ENCODE measurements at places on chromosomes 11 and 22.

- peak; percentile 72 for DNase-seq
Measured at GRCh38 chr11:102757823-102758549, 22.4 kb downstream of the MMP10 start.

- DNase-seq = no peak
Measured at GRCh38 chr11:60305906-60306619, 21.0 kb upstream of the MS4A6E start.

GRCh38 chr22:25054943-25055511 lies 102.5 kb downstream of the KIAA1671 start:
- DNase-seq = no peak

DNA sequence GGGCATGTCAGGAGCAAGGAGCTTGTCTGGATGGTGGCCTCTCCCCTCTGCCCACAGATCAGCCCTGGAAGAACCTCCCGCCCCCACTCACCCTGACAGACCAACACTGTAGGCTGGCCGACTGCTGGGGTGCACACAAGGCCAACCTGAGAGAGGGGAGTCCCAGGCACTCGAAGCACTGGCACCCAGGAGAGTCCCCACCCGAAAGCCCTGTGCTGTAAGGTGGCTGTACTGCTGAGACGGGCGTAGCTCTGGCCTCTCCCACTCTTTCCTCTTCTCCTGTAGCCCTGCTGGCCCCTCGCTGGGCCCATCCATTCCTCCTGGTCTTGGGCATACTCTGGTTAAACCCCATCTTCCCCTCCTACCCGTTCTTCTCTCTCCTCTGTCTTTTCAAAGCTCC lies 39.7 kb downstream of the MYO7A start:
- no peak for DNase-seq

DNA sequence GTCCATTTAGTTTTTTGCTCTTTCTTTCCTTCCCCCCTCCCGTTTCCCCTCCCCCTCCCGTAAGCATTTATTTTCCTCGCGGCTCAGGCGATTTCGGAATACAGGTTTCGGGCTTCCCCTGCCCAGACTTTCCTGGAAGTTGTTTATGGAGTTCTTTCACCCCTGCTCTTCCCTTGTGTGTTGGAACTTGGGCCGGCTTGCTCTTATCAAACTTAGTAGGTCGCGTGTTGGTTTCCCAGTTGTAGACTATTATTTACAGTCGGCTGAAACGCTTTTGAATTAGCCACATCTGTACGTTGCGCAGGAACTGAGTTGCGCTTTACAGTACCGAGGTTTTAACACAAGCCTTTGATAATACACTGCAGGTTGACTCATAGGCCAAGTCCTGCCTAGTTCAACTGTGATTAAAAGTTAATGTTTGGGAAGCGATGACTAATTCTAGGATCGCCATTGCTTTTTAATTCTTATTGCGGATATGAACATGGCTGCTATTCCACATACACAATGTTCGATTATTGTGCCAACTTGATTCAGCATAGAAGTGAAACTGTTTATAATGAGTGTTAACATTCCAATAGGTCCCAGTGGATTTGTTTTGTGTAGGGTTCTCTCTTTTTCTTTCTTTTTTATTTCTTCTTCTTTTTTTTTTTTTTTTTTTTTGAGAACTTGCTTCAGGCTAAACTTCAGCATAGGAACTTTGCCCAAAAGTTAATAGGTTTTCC lies 1.7 kb downstream of the YAP1 start:
- no peak for DNase-seq

DNA sequence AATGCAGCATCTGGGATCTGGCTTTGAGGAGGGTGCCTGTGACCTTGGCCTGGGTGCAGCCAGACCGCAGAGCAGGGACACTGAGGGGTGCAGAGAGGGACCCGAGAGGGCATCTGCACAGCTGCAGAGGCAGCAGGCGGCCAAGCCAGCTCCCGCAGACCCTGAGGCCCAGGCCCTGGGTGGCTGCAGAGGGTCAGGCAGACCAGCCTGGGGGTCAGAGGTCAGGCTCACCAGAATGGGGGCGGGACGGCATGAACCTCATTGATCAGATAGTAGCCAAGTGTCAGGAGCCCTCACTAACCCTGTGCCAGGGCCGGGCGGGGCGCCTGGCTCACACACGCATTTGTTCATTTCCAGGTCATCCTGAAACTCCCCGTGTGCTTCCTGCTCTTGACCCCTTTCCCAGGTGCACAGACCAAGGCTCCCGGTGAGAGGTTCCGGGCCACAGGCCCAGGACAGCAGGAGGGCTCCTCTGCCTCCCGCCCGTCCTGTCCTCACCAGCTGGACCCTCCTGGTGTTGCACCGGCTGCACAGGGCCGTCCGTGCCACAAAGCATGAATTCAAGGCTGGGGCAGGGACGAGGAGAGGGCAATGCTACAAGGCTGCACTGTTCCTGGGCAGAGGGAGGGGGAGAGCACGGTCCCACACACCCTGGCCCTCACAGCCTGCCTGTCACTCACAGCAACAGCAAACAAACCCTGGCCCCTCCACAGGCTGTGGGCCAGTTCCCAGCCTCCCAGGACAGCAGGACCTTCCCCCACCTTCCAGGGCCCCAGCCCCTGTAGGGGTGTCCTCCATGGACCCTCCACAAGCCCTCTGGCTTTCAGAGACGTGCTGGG lies 3.3 kb downstream of the RTN4R start:
- DNase-seq = no peak

DNA sequence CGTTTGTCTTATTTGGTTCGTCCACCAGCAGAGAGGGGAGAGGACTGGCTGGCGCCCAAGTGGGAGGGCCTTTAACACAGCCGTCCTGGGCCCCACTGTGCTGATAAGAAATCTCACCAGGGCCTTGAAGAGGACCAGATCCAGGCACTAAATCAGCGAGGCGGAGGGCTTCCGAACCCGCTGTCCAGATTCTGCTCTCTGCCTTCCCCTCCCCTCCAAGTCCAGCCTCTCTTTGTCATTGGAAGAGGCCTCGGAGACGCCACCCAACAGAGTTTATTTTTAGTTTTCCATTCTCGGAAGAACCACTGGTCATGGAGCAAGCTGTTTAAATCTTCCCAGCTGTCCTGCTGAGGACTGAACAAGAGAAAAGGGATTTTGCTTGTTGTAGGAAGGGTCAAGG lies 9.3 kb upstream of the FXYD6 start:
- no peak for DNase-seq

- DNase-seq = no peak
Measured at GRCh38 chr11:105821781-105822180, 200.3 kb downstream of the MSANTD4 start.

- DNase-seq = no peak
Measured at GRCh38 chr11:15886299-15886698, 470.0 kb downstream of the SOX6 start.

- no peak for DNase-seq
Measured at GRCh38 chr11:120717042-120717441, 205.5 kb downstream of the GRIK4 start.

DNA sequence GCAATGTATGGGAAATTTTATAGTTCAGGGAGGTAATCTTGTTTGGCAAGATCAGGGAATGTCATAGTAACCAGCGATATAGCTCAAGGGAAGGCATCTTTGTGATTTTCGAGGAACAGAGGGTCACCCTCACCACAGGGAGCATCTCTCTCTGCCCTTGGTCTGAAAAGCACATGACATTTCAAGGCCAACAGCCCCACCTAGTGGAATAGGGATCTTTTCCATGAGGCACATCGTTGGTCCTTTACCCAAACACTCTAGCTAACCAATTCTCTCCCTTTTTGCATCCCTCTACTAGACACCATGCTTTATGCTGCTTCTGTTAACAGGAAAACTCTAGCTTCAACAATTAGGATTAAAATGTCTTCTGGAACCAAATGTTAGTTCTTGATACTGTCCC lies 179.0 kb downstream of the GRM5 start:
- DNase-seq = no peak

DNA sequence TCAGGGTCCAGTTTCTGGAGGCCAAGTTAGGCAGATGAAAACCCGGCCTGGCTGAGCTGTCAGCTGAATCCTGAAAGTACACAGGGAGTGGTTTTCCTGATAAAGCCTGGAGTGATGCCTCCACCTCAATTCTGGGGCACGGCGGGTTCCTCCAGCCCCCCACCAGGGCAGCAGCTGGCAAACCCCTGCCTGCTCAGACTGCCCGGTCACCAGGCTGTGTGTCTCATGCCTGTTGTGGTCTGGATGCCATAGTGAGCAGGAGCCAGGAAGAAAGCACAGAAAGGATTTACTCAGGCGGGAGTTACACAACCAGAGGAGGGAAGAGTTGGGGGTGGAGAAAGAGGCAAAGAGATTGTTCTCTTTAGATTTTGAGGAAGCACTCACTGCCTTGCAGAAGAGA lies 119.9 kb upstream of the RASSF10 start:
- DNase-seq = no peak

GRCh38 chr11:113408206-113408605 lies 20.6 kb downstream of the ANKK1 start:
- no peak for DNase-seq

- DNase-seq = peak; percentile 12
Measured at GRCh38 chr11:66840317-66841091, 2.7 kb upstream of the RCE1 start.

- DNase-seq = no peak
Measured at GRCh38 chr11:2816941-2817421, 68.6 kb downstream of the CDKN1C start.

GRCh38 chr11:59480359-59480758 lies 7.2 kb downstream of the OR4D10 start:
- no peak for DNase-seq

DNA sequence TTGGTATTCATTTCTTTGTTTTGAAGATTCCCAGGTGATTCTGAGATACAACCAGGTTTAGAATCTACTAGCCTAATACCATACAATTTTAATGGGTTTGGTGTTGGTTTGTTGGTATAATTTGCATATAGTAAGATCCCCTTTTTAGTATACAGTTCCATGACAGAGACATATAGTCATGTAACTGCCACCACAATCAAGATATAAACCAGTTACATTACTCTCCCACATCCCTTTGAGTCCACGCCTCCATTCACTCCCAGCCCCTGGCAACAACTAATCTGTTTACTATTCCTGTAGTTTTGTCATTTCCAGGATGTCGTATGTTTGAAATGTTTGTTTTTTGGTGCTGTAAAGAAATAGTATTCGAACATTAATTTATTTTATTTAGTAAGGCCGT lies 4.3 kb downstream of the ASRGL1 start:
- DNase-seq = no peak

DNA sequence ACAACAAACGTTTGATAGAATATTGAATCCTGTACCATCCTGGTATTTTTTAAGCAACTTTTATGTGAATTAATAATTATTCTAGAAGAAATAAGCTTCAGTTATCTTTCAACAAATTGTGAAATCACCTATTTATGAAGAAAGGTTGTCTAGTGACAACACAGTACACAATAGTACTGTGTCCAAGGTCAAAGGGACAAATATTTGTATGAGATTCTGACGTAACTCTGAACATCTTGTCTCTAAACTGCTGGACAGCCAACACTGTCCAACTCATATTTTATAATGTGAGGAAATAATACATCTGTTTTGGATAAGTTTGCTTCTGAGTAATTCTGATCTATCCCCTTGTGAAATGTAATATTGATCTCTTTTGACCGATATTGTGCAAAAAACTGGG lies 18.9 kb downstream of the CASP5 start:
- no peak for DNase-seq

GRCh38 chr11:44708523-44709280 lies 18.1 kb upstream of the TSPAN18 start:
- DNase-seq = no peak

DNA sequence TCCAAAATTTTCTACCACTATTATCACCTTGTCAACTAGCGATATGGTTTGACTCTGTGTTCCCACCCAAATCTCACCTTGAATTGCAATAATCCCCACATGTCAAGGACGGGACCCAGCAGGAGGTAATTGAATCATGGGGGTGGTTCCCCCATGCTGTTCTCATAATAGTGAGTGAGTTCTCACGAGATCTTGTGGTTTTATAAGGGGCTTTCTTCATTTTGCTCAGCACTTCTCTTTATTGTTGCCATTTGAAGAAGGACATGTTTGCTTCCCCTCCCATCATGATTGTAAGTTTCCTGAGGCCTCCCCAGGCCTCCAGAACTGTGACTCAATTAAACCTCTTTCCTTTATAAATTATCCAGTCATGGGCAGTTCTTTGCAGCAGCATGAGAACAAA lies 73.5 kb upstream of the ZC3H12C start:
- no peak for DNase-seq

GRCh38 chr22:32632512-32633315 lies 158.1 kb downstream of the FBXO7 start:
- DNase-seq = no peak

- DNase-seq = no peak
Measured at GRCh38 chr11:76935042-76935441, 74.3 kb downstream of the ACER3 start.

GRCh38 chr11:34034053-34034452 lies 17.5 kb upstream of the CAPRIN1 start:
- DNase-seq = no peak

DNA sequence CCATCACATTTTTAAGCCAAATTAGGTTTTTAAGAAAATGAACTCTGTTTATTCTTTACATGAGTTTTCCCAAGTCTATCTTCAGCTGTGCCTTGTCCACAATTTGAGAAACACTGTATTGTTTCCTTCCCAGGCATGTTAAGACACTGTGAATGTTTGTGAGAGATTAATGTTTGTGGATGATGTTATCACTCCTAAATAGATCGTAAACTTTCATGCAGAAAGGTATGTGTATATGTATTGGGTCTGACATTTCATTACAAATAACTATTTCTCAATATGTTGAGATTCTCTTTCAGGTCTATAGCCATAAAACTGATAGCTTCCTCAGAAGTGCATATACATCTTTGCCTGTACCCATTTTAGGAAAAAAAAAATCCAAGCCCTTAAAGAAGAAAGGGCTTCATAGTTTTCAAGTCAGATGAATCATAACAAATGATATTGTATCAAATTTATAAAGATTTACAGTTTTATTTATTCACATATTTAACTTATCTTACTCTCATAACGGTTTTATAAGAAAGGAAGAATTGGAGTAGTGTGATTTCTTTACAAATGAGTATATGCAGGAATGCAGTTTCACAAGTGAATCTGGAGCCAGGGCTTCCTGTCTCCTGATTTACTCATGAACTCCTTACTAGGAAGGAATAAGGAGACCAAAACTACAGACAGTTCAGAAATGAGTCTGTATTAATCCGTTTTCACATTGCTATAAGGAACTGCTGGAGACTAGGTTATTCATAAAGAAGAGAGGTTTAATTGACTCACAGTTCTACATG lies 11.2 kb downstream of the OR8D1 start:
- no peak for DNase-seq

DNA sequence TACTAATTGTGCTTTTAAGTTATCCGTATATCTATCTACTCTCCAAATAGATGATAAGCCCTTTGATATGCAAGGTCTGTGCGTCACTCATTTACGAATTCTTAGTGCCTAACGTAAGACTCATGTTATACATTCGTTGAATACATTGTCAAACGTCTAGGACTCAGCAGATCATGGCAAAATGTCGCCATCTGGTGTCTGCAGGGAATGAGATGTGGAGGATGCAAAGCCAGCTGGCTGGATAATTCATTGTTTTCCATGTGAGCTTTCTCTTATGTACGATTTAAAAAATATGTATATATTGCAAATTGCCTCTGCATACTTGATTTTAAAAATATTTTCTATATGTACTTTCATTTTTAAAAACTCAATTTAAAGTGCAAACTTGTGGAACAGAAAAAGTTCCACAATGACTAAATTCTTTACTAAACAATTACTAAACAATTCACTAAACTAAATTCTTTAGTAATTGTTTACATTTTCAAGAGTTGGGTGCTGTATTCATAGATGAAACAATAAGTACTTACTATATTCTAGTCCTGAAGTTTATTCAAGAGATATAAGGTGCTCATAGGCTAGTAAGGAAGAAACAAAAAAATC lies 33.8 kb downstream of the ZNF202 start:
- DNase-seq = peak; percentile 56

- DNase-seq = no peak
Measured at GRCh38 chr11:35791088-35791958, 128.7 kb downstream of the TRIM44 start.
